ENCODE measurements at places on chromosomes 6 and 20.

DNA sequence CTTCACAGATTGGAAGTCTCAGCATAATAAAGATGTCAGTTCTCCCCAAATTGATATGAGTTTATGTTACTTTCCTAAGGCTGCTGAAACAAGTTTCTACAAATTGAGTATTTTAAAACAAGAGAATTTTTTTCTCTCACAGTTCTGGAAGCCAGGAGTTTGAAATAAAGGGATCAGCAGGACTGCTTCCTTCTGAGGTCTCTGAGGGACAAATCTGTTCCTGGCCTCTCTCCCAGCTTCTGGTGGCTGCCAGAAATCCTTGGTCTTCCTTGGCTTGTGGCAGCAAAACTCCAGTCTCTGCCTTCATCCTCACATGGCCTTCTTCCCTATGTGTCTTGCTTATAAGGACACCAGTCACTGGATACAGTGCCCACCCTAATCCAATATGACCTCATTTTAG is 136.1 kb downstream of the TFAP2A start:
- DNase-seq, result no peak

GRCh38 chr6:135204951-135205350 is 23.8 kb downstream of the MYB start:
- DNase-seq, result no peak

- no peak for DNase-seq
Observed at GRCh38 chr20:62898093-62898964, 28.0 kb downstream of the DIDO1 start.

DNA sequence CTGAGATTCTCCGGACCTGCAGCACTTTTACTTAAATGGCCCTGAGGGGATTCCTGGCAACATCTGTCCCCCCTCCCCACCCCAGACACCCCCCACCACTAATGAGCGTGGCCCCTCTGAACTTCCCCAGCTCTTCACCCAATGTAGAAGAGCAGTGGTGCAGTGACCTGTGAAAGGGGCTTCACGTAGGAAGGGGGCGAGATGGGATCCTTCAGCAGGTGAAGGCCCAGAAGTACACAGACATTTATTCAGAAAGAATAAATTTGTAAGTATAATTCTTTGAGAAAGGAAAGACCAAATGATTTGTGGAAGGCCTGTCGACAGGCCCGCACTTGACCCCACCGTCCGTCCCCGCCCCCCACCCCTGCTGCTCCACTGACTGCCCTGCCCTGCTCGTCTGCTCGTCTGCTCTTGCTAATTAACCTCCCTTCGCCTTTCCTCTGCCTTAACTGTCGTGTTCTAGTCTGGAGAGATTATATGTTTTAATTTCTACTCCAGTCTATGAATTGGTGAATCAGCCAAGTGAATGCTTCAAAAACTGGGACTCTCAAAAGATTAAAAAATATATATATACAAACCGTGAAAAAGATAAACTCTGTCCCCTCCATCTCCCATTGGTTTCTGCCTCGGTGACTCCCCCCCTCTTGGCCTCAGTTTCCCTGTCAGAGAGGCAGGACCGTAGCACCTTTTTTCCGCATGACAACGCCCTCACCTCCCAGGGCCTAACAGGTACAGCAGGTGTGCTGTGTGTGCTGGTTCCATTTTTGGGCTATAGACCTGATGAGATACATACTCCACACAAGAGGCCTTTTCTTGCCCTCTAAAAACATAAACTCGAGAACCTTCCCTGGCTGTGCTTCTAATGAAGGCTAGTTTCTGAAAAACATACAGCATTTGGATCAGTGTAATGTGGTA is 49.2 kb downstream of the GNAS start:
- DNase-seq, result no peak

GRCh38 chr20:1509237-1509636 is 18.0 kb upstream of the SIRPB2 start:
- DNase-seq, result no peak

DNA sequence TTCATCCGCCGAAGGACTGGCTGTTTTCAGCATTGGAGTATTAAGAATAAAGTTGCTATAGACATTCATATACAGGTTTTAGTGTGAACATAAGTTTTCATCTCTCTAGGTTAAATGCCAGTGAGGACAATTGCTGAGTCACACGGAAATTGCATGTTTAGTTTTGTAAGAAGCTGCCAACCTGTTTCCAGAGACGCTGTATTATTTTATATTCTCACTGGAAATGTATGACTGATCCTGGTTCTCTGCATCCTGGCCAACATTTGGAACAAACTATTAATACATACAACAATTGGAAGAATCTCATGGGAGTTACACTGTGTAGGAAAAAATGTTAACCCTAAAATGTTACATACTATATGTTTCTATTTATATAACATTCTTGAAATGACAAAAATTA is 16.7 kb upstream of the TGM6 start:
- no peak for DNase-seq

- peak; percentile 90 for DNase-seq
Observed at GRCh38 chr20:45890077-45890984, 677 bp downstream of the NEURL2 start.

GRCh38 chr6:131368198-131368911 is 204.7 kb upstream of the ARG1 start:
- DNase-seq, result no peak

DNA sequence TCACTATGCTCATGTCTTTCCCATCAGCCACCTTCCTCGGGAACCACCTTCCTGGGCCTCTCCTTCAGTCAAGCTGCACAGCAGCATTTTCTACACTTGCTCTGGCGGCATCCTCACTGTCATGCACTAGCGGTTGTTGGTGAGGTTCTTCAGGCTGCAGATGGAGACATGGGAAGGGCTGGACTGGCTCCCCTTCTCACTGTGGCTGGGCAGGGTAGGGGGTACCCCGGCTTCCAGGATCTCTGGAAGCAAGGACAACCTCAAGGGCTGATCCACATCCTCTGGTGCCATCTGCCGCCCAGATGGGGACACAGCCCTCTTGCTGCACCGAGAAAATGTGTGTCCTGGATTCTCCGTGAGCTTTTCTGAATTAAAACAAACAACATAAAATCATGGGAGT is 180.1 kb upstream of the RNF24 start:
- peak; percentile 28 for DNase-seq

GRCh38 chr20:38550274-38550673 is 30.7 kb upstream of the ADIG start:
- no peak for DNase-seq

GRCh38 chr20:24736131-24736843 is 212.8 kb upstream of the CST7 start:
- DNase-seq, result no peak

DNA sequence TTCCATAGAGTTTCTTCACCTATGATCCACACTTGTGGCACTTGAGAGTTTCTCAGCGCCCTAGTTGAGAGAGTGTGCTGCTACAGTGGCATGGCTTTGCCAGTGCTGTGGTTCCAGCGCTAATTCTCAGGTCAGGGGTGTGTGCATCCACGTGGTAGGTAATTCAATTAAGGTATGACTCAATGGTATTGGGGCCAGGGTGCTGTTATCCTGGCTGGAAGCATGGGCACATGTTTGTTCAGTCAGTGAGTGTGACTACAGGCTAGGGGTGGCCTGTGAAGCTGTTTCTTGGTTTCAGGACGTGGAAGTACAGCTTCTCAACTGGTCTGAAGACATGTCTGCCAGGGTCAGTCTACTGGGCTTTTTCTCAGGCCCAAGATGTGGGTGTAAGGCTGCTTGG is 3.0 kb upstream of the SEMG2 start:
- DNase-seq, result no peak

- DNase-seq, result no peak
Observed at GRCh38 chr6:20877008-20877937, 343.0 kb downstream of the CDKAL1 start.

DNA sequence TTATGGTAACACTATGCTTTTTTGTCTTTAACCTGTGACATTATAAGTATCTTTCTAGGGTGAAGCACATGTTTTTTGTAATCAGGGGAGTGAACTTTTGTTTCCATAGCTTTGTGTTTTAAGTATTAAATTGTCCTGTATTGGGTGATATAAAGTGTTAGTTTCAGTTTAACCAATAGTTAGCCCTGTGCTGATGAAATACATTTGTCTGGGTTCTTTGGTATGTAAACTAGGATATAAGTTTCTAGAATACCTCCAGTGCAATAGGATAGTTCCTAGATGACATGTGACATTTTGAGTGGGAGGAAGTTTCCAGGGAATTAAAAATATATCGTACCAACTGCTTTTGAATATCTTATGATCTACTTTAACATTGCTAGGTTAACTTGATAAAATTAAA is 611.0 kb upstream of the MARCKS start:
- no peak for DNase-seq

- DNase-seq, result no peak
Observed at GRCh38 chr20:46304361-46304760, 3.9 kb downstream of the CDH22 start.

DNA sequence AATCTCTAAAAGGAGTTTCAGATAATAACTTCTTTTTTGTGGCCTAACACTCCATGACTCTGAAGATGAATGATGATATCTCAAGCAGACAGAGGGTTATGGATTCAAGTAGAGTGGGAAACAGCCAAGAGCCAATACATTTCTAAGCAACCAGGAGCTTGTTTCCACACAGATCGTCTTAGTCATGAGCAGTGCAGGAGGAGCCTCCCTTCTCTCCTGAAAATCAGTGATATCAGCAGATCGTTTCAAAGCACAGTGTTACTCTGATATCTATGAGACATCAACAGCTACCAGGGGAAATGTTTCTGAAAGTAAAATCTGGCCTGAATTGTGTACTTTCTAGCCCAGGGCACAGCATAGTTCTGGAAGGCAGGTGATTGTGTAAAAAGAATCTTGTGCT is 11.5 kb downstream of the ADGRG6 start:
- DNase-seq, result no peak

GRCh38 chr20:32479697-32480171 is 105.4 kb downstream of the NOL4L start:
- no peak for DNase-seq

DNA sequence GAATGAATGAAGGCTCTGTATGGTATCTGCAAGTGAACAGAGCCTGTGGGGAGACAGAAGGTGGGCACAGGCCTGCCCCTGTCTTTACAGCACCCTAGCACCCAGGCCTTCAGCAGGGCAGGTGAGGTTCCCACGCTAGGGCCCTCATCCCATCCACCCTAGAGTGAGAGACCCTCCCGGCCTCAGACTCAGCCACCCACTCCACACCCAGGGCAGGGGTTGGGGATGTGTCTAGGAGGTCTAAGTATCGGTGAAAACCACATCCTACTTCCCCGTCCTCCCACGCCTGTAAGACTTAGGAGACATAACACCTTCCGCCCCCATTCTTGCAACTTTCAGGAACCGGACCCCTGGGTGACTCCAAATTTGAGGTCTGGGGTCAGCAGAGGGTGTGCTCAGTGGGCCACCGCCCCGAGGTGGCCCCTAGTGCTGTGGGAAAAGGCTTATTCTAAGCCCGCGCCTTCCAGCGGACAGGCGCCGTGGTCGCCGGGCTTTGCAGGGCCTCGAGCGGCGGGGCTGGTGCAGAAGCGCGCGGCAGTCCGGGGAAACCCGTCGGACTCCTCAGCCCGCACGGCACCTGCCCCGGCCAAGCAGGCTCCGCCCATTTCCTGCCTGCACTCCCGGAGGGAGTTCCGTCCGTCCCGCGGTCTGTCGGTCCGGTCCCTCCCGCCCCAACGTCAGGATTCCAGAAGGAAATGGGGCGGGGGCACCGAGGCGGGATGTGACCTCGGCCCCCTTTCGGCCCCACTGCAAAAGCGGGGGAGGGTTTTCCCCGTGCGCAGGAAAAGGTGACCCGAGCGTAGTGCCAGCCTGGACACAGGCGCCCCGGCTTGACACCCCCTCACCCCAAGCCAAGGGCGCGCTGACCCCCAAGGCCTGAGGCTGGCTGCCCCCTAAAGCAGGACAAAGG is 868 bp downstream of the SAMD10 start:
- DNase-seq, result peak; percentile 67

DNA sequence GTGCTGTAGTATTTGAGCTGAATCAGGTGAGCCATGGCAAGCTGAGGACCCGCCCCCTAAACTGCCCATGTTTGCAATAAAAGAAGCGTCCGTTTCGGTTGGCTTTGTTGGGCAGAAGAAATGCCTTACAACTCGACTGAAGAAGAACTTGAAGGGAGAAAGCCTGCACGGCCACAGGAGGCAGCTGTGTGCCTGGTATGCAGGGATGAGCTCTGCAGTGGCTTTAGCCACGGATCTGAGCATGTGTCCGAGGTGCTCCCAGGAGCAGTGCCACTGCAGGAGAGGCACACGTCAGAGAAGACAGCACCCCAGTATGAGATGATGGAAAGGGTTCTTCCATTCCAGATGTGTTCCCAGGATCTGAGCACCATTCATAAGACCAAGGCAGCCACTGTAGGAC is 23.5 kb downstream of the KIZ start:
- no peak for DNase-seq

DNA sequence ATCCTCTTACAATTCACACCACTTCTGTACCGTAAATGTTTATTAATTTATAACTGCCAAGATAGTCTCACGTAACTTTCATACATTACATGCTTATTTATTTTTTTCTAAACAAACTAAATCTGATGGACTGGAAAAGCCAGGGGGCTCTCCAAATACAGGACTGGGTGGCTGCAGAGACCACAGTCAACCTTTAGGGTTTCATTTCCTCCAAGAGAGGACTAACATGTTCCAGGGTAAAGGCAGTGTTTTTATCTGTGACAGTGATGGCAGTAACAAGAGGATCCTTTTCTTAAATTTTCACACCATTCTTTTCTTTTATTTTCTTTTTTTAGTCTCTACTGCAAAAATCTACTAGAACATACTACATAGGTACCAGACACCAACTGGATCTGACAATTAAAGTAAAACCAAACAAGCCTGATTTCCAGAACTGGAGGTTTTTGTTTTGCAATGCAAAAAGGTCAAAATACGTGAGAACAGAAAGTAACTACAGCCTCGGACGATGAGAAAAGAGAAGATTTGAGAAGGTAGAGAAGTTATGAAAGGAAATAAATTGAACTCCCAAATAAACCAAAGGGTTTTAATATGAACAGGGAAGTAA is 1.2 kb downstream of the LMBRD1 start:
- no peak for DNase-seq

DNA sequence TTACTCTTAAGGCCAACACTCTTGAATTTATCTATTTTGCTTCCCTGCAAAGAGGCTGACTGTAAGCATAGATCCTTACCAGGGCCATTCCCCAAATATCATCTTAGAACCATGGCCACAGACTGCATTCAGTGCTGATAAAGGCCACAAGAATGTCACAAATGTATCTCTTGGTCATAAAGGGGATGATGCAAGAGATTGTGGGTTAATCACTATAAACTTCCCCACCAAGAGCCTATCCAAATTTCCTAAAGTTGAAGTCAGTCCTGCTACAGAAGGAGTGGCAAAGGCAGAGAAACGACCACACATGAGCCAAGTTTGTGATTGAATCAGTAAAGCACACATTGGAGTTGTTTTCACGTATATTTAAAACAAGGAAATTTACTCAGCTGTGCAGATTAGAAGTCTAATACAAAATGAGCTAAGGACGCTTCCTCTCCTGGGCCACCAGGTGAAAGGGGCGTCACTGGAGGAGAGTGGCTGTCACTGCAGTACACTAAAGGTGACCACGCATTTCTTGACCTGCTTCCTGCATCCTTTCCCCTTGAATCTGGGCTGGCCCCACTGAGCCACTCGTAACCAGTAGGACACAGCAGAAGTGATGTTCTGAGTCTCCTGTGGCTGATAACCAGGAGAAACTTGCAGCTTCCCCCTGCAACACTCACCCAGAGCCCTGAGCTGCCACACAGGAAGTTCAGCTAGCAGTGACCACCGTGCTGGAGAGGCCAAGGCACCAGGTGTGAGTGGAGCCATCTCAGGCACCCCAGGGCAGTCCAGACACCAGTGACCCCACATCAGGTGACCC is 181.9 kb downstream of the SYNDIG1 start:
- no peak for DNase-seq

- no peak for DNase-seq
Observed at GRCh38 chr6:111418971-111419693, 63.9 kb downstream of the REV3L start.
